H1 (cell line): ENCODE measurements at places on chromosomes 6 and 20.

DNA sequence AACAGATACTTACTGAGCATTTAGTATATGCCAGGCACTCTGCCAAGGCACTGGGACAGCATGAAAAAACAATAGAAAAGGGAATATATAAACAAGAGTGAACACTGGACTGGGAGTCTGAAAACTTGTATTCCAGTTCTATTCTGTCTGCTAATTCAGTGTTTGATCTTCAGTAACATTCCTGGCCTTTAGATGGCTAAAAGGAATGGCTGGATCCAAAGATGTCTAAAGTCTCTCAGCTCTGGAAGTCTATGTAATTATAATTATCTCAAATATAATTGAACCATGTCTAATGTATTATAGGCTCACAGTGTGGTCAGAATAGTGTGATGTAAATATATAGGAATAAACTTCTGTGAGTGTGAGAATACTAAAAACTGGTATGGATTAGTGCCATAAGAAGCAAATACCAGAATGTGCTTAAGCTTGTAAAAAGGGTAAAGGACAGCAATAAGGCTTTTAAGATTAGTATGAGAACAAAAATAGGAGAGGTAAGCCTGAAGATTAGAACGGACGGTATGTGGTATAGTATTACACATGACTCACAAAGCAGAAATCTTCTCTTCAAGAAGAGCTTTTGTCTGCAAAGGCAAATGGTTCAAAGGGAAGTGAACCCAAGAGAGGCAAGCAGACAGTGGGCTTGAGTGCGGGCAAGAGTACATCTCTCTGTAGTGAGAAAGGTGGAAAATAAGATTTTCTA lies 68.5 kb downstream of the TMEM200A start:
- DNase-seq: no peak

- no peak for DNase-seq
Observed at GRCh38 chr6:70028246-70028645, 161.9 kb downstream of the COL19A1 start.

- DNase-seq: no peak
Observed at GRCh38 chr6:11201772-11202512, 30.5 kb downstream of the NEDD9 start.

DNA sequence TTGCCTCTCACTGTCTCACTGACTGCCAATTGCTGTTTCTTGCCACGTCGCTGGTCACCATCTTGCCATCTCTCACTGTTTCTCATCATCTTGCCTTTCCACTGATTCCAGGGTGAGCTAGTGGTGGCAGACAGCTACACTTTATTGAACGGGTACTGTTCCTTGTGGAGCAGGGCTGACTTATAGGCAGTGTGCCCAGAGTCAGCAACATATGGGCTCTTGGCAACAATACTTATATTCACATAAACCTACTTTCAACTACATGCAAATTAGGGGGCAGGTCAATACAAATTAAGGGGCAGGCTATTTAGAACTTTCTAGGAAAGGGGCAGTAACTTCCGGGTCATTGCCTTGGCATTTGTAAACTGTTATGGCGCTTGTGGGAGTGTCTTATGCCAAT lies 186.2 kb upstream of the SYNDIG1 start:
- no peak for DNase-seq

GRCh38 chr6:92289831-92290230 lies 1129.5 kb downstream of the EPHA7 start:
- no peak for DNase-seq

DNA sequence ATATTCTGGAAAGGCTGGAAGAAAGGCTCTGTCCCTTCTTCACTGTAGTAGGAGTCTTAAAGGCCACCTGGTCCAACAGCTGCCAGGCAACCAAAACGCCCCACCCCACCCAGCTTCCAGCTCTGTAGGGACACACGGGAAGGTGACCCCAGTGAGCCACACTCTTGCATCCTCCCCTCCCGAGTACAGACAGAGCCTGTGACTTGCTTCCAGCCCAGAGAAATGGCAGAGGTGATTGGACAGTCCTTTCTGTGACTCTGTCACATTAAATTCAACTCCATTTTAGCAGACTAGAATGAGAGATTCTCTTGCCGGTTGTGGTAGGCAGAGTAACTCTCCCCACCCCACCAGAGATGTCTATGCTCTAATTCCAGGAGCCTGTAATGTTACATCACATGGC lies 226.2 kb upstream of the ARID1B start:
- peak; percentile 38 for DNase-seq

- DNase-seq: no peak
Observed at GRCh38 chr6:73642530-73642929, 11.3 kb downstream of the SLC17A5 start.

- no peak for DNase-seq
Observed at GRCh38 chr6:38542031-38542430, 97.7 kb downstream of the BTBD9 start.

- DNase-seq: no peak
Observed at GRCh38 chr6:55594442-55594841, 15.4 kb upstream of the HMGCLL1 start.

DNA sequence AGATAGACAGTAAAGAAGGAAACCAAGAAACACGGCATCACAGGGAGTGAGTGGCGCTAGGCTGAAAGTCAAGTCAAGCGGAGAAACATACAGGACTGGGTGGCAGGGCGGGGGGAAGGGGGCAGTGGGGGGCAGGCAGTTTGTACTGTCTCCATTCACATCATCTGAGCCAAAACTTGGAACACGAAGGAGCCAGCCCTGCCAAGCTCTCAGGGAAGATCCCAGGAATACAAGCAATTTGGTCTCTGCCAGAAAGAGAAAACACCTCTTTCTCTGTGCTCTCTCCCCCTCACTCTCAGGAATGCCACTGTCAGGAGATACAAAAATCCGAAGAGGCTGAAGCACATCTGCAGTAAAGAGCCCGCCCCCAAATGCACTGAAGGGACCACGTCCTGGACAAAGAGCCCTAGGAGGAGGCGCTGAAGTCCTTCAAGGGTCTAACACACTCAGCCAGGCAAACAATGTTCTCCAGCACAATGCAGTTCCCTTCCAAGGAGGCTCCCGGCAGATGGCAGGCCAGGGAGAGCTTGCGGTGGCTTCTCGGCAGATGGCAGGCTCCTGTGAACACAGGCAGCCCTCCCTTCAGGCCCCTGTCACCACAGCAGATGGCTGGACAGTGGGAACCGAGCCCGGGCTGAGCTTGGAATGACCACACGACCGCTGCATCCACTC lies 90.0 kb downstream of the ATP9A start:
- DNase-seq: no peak

DNA sequence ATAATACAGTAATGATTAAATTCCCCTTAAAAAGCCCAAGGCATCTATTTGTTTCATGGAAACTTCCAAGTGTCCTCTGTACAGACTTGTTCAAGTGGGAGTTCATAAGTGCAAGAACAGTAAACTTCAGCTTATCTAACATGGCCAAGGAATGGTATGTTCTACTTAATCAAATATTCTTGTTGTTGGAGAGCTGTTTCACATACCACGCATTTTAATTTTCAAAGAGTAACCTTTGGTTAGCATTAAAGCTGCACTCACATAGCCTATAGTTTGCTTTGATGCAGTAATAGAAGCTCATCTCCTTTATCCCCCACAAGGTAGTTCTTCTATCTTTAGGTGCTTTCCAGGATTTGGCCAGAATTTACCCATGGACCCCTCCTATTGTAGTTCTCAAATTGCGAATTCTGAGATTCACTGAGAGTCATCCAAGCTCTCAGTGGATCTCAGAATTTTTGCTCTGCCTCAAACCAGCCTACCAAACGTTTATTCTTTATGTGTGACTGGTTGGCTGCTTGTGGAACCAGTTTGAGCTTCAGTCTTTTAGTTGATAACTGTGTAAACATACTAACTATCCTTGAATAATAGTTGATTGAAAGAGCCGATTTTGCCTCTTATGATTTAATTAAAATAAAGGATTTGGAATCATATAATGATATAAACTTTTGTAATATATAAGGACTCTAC lies 668.0 kb upstream of the FLRT3 start:
- no peak for DNase-seq

DNA sequence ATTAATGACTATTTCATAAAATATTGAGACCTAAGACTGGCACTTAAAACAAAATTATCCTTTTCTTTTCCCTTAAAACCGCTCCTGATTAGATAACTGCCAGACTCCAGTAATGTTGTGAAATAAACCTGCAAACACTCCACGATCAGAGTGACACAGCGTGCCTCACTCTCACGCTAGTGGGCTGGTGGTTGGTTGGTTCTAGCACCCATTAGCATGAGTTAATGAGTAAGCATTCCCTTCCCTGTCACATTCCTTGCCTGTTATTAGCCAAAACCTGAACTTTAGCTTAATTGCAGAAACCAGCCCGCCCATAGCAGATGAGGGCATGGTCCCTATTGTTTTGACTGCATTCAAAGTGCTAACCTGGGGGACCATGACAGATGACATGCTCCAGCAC lies 193.4 kb downstream of the CD83 start:
- DNase-seq: no peak

- DNase-seq: no peak
Observed at GRCh38 chr20:25544311-25544710, 41.0 kb downstream of the NINL start.

DNA sequence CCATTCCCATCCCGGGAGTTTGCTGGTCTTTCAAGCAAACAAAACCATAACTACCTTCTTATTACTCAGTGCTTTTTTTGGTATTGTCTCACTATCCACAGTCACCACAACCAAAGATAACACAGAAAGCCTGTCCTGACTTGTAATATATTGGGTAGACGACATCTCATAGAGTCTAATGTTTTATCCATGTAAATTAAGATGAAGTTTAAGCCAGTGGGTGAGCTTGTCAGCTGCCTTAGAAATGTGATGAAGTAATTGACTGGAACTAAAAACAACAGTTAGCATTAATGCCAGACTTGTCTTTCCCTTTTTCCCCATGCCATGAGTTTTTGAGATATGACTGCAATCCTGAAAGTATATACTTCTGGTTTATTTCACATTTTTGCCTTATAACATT lies 282.7 kb upstream of the PRDM1 start:
- DNase-seq: no peak

GRCh38 chr6:41713159-41713649 lies 22.2 kb downstream of the TFEB start:
- DNase-seq: no peak

- DNase-seq: no peak
Observed at GRCh38 chr6:138493413-138493812, 5.9 kb downstream of the NHSL1 start.

GRCh38 chr6:128246472-128247260 lies 273.7 kb downstream of the PTPRK start:
- DNase-seq: no peak

DNA sequence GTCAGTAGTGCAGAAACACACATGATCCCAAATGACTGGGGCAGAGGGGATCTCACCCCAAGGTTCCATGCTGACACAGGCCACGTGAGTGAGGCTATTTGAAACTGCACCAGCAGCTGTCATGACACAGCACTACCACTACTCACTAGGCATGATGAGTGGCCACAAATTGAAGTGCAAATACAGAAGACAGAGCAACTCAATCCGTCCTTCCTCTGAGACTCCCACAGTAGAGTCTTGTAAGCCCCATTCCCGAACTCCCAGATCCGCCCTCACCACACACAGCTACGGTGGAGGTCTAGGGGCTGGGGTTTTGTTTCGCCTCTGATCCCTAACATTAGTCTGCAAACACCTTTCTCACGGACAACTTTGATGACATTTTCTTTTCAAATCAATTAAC lies 113.3 kb upstream of the NUP153 start:
- DNase-seq: no peak

- no peak for DNase-seq
Observed at GRCh38 chr6:50851049-50851845, 32.6 kb downstream of the TFAP2B start.

- DNase-seq: no peak
Observed at GRCh38 chr6:9399916-9400315, 964.6 kb upstream of the SLC35B3 start.

GRCh38 chr6:88704980-88705379 lies 258.4 kb downstream of the RNGTT start:
- DNase-seq: no peak

DNA sequence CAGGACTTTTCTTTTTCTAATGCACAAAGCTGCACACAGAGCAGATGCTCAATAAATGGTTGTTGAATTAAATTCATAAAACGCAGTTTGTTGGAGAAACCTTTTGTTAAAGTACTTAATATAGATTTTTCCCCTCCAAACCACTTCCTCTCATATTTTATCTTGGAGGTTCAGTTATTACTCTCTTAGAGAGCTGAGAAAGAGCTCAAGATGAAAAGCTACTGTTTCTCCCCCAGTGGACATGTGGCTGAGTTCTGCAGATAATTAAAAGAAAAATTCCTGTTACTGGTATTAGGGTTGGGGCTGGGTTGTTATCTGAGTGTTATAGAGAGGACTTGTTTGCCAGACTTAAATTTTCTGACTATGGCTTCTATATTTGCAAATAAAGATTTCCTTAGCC lies 294.0 kb downstream of the TBC1D7 start:
- no peak for DNase-seq

- no peak for DNase-seq
Observed at GRCh38 chr6:41634657-41635056, 3.6 kb upstream of the MDFI start.

GRCh38 chr6:129501740-129502660 lies 208.0 kb downstream of the ARHGAP18 start:
- DNase-seq: no peak

DNA sequence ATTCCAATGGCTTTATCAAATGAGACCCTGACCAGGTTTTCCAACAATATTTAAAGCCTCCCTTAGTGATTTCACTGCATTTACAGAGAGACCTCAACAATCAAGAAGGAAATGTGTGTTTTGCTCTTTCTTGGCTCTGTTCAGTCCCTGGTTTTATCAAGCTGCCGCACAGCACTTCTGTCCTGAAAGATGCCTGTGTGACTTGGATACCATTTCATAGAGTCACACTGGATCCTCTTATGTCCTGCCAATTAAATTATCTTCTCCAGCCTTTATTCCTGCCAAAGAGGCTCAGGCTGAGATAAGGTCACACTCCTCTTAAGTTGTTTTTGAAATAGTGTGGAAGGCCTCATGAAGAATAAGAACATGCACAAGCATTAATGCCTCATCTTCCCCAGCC lies 197.0 kb upstream of the RNF217 start:
- DNase-seq: no peak

- DNase-seq: no peak
Observed at GRCh38 chr20:22773344-22773743, 189.0 kb upstream of the FOXA2 start.

- DNase-seq: no peak
Observed at GRCh38 chr6:3144571-3144970, 12.8 kb downstream of the TUBB2A start.
